ENCODE measurements at places on chromosomes 3 and 15.

GRCh38 chr3:106338582-106339214, 469.9 kb upstream of the CBLB start:
- DNase-seq, result no peak

DNA sequence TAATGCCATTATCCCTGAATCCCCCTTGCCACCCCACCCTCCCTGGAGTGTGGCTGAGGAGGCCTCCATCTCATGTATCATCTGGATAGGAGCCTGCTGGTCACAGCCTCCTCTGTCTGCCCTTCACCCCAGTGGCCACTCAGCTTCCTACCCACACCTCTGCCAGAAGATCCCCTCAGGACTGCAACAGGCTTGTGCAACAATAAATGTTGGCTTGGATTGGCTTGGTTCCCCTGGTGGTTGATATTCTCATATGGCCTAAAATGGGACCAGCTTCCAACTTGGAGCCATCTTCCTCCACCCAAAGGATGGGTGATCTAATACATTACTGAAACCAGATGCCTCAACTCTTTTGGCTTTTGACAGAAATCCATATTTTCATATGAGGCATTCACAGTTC, 34.9 kb downstream of the VIPR1 start:
- DNase-seq, result peak; percentile 12

- DNase-seq, result no peak
Measured at GRCh38 chr3:156217674-156218352, 97.4 kb downstream of the KCNAB1 start.

GRCh38 chr3:114057011-114057347, 442 bp downstream of the QTRT2 start:
- no peak for DNase-seq

DNA sequence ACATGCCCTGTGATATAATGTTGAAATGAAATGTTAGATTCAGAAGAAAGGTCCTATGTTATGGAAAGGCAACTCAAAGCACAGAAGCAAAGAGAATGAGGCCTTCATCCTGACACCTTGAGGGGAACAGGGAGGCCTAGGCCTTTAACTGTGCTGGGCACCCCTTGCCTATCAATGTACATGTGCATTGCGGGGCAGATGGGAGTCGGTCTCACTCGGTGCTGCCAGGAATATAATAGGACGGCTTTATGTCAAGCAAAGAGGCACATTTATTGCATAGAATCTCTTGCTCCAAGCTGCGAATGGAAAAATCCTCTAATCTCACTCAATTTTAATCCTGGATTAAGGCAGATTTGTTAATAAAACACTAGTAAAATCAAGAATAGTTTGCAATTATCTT, 301.0 kb upstream of the SOX14 start:
- no peak for DNase-seq

- DNase-seq, result no peak
Measured at GRCh38 chr15:44099671-44100070, 95.4 kb downstream of the FRMD5 start.

DNA sequence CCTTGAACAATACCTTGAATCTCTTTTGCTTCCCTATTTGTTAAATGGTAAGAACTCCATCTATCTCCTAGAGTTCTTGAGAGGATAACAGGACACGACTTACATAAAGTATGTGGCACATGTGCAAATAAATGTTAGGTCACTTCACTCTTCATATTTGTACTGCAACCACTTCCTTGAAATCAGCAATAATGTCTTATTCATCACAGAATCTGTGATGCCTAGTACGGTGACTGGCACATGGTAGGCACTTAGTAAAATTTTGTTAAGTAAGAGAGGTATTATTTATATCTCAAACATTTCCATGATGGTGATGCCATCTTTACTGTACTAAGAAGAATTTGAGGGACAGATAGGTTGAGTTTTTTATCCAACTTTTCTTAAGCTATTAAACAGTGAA, 14.3 kb downstream of the CD47 start:
- no peak for DNase-seq

GRCh38 chr3:15399970-15400369, 27.4 kb downstream of the METTL6 start:
- no peak for DNase-seq

- DNase-seq, result no peak
Measured at GRCh38 chr3:21718943-21719591, 31.9 kb downstream of the ZNF385D start.

DNA sequence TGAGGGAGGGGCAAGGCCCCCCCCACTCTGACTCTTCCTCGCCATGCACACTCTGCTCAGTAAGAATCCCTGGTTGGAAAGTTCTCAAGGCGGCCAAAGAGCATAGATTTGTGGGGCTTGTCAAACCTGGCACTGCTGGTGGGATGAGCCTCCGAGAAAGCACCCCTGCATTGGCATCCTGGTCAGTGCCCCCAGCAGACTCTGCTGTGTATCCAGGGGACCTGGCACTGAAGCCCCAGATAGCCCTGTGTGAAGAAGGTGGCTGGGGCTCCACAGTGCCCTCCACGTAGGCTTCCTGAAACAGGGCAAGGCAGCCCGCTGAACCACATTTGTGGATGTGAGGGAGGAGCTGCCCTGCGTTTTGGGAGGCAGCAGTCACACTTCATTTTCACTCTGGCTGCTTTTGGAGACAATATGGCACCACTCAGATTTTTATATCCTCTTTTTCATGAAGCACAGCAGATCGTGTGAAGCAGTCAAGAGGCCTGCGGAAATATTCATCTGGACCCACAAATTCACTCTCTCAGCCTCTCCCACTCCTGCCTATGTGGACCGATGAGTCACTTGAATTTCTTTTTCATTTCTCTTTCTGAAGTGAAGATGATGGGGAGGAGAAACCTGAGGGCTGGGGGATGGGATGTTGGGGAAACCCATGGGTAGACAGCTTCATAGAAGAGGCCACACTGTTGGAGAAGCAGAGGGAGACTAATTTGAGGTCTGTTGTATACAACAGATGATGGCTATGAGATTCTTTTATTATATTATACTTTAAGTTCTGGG, 88.7 kb upstream of the BCL6 start:
- no peak for DNase-seq

DNA sequence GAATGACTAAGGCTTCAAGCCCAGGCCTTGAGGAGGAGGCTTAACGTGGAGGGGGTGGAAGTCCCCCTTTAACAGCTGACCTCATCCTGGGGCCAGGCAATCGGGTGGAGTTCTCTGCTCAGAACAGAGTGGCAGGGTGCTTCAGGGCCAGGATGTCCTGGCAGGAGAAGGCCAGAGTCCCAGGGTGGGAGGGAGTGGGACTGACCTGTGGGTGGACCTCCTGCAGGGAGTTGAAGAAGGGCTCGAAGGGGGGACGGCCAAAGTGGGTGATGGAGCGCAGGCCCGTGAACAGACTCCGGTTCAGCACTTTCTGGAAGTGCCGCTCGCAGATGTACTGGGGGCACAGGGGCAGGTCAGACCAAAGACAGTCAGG, 19.6 kb downstream of the DUOX2 start:
- no peak for DNase-seq

DNA sequence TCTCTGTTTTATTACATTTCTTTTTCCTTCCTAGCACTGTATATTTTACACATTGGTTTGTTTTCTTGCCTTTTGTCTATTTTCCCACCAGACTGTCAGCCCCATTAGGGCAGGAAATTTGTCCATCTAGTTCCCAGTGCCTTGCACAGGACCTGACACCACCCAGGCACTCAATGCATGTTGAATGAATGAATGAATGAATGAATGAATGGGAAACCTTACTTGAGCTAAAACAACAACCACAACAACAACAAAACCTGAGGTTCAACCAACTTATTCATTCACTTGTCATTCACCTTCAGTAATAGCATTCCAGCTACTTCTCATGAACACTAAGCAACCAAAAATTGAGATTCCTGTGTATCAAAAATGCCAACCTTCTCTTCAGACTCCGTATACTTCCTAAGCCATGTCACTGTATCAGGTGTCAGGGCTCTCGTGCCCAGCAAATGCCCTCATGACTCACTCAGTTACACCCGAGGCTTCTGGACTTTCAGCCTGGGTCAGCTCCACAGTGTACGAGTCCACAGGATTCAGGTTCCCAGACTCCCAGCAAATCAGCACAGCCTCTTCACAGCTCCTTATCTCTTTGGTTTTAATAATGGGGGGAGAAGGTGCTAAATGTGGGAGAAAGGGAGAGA, 37.3 kb downstream of the FSD2 start:
- DNase-seq, result no peak

DNA sequence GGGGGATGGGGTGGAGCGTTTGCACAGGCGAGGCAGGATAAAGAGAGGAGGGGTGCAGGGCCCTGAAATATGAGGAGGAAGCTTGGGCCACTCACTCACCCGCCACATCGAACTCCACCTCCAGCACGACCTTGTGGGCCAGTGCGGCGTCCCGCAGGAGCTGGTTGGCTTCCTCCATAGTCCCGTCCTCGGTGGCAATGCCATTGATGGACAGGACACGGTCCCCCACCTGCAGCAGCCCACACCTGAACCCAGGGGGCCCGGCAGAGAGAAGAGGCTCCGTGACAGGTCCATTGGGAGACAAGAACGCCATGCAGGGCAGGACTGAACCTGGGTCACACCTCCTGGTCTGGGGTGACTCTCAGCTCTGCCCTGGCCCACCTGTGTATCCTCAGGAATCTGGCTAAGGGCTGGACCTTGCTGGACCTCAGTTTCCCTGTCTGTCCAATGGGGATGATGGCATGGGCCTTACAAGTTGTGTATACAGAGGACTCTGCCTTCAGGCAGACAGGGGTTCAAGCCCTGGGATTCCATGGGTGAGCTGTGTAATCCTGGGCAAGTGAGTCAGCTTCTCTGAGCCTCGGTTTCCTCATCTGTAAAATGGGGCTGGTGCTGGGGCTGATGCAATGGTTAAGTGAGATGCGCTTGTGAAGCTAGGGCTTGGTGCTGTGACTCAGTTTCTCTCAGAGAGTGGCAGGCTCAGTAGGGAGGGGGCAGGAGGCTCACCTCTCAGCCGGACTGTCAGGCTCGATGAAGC, 26.4 kb downstream of the GRIP2 start:
- no peak for DNase-seq

DNA sequence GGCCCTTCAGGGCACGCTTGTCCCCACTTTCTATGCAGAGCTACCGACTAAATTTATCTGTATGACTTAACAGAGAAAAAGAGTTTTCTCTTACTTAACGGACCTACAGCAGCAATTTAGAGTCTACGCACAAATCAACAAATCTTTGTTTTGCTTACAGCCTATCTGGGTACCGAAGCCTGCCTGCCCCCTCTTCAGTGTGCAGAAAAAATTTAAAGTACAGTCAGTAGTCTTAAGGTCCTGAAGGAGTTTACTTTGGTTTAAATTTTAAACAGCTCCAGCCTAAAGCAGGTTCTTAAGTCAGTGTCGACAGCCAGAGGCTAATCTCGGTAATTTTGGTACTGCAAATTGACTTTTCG, 570 bp downstream of the SACM1L start:
- DNase-seq, result no peak

DNA sequence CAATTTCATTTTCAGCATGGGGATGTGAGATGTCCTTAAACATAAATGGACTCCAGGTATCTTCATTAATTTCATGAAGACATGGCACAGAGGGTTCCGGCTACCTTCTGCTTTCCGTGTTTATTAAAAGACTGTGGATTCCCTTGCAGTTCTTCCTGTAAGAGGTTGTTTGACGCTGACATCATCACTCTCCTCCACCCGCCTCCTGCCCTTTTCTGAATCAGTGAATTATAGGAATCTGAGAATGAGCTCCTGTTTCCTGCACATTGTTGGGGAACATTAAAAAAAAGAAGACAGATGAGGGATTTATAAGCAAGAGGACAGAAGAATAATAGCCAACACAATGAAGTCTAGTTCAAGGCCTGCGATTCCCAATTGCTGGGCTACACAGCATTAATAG, 191.3 kb downstream of the LPP start:
- no peak for DNase-seq

GRCh38 chr3:88090681-88091080, 31.6 kb downstream of the ZNF654 start:
- DNase-seq, result no peak

DNA sequence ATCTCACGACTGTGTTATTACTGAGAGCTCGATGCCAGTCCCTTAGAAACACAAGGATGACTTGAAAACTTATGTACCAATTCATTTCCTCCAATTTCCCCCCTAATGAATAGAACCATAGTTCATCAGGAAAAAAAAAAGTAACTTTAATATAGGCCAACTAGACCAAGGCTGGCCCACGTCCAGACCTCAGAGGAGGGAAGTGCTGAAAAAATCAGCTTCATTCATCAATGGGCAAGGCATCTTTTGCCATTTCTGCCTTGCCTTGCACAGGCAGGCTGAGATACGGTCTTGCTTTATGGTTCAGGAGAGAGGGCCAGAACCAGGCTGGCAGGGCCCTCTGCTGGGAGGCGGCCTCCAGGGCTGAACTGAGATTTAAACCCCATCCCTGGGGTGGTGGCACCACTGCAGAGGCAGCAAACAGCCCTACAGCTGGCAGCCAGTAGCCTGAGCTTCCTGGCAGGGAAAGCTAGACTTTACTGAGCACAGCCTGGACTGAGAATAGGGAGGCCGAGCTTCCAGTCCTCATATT, 104.1 kb upstream of the TNFAIP8L3 start:
- no peak for DNase-seq

DNA sequence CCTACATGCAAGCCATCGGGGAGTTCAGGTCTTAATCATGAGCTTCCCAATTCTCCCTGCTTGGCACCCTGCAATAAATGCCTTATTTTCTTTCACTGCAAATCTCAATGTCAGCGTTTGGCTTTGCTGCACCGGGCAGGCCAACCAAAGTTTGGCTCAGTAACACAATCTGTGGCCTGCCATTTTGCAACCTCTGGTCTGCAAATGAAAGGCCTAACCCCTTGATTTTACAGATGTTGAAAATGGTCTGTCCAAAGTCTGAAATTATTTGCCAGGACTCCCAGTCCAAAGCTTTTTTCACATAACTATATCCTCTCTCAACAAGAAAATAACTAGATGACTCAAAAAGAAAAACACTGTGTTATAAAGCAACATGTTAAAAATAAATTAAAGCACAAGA, 34.0 kb upstream of the LEKR1 start:
- DNase-seq, result no peak

DNA sequence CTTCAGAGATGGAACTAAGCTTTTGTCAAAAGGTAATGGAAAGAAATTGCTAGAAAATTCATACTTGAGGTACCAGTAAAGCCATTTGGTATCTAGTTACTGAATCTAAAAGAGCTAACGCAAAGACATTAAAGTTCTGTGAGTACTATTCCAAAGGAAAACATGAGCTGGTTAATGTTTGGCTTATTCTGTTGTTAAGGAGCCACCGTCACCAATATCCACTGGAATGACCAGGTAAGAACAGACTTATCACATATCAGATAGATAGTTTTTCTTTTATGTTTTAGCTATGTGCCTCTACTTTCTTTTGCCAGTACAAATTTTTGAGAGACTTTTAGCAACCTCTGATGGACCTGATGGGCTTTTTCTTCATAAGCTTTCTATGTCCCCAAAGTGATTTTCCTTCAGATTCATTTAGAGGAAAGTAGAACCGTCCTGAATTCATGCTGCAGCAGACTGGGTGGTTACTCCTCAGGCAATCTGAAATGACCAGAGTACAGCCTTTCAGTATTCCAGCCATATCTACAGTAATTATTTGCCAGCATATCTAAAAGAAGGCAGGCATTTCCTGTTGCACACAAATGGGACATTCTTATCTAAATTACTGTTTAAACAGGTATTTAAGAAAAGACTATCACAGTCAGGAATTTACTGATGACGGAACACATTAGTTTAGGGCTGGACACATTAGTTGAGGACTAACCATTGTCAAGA, 274.1 kb downstream of the MECOM start:
- no peak for DNase-seq
